Sciatic nerve (tissue), 2 donors: ENCODE measurements at places on chromosomes 7 and 10. TPM values are rescaled to one million over a fixed set of nuclear protein-coding genes. Genes with fewer than 3 reads are reported as not detected.

- DNase-seq, result no peak
Observed at GRCh38 chr7:22116451-22117030, 170.8 kb upstream of the CDCA7L start.

DNA sequence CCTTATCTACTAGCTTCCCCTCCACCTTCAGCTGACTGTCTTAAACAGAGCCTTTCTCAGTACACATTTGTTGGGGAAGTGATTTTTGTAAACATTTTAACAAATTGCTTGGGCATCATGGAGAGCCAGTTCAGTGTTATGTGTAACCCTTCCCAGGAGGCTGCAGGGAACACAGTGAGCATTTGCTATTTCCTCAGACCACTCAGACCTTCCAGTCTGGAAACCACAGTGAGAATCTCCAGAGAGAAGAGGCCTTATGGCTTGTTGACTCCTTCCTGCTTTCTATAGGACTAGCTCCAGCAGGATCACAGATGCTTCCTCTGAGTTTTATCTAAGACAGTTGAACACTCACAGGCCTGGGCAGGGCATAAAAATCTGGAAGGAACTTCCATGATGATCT is 409.8 kb upstream of the NPVF start:
- no peak for DNase-seq

- DNase-seq, result no peak
Observed at GRCh38 chr10:78576276-78576675, 492.5 kb upstream of the ZMIZ1 start.

GRCh38 chr10:121594076-121594475 is 4.2 kb downstream of the FGFR2 start:
- DNase-seq, result no peak

DNA sequence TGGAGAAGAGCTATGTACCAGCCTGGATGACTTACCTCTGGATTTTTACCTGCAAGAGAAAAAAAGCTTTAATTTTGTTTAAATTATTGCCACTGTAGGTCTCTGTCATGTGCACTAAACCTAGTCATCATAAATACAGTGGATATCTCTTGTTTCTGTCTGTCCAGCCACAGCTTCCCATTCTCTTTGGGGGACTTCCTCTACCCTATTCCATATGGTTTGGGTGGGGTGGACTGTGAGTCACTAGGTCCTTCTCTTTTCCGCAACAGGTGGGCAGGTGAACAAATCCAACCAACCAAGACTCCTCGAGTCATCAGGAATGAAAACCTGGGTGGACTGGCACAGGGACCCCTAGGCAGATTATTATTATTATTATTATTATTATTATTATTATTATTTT is 87.3 kb upstream of the CYTH3 start:
- DNase-seq, result no peak

- no peak for DNase-seq
Observed at GRCh38 chr10:10796774-10797415, 220.8 kb upstream of the CELF2 start.

The SEMA3D gene
- 15.9 TPM for total RNA-seq

The ACSM6 gene
- total RNA-seq, result 0.49 TPM
